ENCODE measurements at places on chromosomes 5 and 9.

GRCh38 chr5:123359454-123360200 is 63.6 kb downstream of the CEP120 start:
- DNase-seq: no peak

- DNase-seq: no peak
Measured at GRCh38 chr9:82334286-82334685, 345.7 kb downstream of the SPATA31D1 start.

DNA sequence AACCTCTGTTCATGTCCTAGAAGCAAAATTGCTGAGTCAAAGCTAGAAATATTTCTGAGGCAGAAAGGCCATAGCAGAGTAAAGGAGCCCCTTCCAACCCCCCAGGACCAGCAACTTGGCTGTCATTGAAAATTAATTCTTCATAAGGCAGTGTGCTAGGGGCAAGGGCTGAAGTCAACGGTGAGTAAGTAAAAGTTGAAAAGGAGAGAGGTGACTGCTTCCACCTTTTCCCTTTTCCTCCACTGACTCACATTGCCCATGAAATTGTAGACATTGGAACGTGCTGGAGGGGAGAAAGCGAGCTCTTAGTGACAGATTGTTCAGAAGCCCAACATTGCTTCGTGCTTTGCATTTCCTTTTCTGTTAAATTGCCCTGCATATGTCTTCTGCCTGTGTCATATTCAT is 19.1 kb downstream of the GLRA1 start:
- no peak for DNase-seq

DNA sequence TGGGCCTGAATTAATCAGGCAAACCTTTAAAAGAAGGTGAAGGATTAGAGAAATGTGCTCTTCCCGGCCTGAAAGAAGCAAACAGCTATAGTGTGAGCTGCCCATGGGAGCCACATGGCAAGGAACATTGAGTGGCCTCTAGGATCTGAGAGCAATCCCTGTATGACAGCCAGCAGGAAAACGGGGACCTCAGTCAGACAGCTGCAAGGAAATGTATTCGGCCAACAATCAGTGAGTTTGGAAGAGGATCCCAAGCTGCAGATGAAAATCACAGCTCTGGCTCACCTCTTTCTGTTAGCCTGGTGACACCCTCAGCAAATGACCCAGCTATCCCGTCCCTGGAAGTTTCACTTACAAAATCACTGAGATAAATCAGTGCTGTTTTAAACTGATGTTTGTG is 309.2 kb downstream of the SH3GL2 start:
- DNase-seq: no peak

GRCh38 chr9:88791105-88791805 is 200.0 kb upstream of the S1PR3 start:
- no peak for DNase-seq

GRCh38 chr9:357560-357959 is 142.9 kb downstream of the DOCK8 start:
- DNase-seq: no peak

- DNase-seq: no peak
Measured at GRCh38 chr9:116724123-116724522, 37.0 kb downstream of the TRIM32 start.

GRCh38 chr5:16675806-16676205 is 59.0 kb upstream of the RETREG1 start:
- no peak for DNase-seq

DNA sequence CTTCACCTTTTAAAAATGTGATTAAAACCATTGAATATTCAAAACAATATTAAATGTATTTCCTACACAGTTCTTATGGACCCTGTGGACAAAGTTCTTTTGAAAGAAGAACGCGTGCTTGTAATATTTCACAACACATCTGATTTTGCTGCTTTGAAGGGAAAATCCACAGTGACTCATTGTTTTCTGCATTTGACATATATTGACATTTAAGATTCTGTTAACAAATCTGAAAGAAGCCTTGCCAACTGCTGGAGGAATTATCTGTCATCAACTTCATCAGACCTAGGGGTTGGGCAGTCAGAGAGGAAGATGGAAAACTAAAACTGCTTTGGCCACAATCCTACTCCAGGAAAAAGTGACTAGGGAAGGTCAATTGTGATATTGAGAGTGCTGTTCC is 56.9 kb upstream of the RASEF start:
- DNase-seq: no peak

DNA sequence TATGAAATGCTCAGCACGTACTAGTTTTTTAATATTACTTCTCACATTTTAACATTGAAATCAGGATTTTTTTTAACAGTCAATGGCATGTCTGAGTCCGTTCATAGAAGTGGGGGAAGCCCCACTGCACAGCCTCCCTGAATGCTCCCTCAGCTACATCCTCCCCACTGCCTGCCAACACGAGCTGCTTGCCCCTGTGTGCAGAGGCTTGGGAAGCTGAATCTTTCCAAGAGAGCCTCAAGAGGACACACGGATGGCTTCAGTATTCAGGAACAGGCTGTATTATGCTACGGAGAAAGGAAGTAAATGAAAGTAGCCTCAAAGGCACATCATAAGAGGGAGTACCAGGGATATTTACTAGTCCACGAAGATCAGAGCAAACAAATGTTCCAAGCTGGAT is 248.7 kb downstream of the SPOCK1 start:
- DNase-seq: no peak

DNA sequence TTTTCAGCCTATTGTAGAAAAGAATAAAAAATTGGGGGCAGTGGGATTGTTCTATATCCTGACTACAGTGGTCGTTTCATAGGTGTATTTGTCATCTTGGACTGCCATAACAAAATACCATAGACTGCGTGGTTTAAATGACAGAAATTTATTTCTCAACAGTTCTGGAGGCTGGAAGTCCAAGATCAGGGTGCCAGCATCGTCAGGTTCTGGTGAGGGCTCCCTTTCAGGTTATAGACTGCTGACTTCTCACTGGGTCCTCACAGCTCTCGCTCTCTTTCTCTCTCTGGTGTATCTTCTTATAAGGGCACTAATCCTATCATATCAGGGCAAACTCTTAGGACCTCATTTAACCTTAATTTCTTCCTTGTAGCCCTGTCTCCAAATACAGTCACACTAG is 356.7 kb upstream of the TRPC7 start:
- DNase-seq: no peak

DNA sequence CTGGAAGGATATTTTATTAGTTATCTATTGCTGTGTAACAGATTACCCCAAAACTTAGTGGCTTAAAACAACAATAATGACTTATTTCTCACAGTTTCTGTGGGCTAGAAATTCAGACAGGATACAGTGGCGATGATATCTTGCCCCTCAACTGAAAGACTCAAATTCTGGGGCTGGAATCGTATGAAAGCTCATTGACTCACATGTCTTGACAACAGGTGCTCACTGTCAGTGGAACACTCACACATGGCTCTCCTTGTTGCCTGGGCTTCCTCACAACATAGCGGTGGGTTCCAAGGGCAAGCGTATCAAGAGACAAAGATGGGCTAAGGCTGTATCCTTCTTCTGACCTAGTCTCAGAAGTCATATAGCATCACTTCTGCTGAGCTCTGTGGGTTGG is 3.7 kb upstream of the GNPDA1 start:
- DNase-seq: no peak

DNA sequence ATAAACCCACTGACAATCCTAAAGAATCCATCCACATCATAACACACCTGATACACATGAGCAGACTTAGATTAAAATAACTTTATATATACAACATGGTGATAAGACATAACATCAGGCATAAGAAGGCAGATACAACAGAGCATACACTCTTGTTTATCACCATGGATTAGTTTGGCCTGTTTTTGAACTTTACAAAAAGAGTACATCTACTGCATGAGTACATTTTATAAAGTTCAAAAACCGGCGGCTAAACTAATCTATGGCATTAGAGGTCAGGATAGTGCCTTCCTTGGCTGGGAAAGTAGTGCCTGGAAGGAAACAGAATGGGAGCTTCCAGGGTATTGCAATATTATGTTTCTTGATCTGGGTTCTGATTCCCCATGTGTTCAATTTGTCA is 15.1 kb downstream of the RICTOR start:
- DNase-seq: no peak

GRCh38 chr5:75046366-75047142 is 5.8 kb downstream of the GCNT4 start:
- no peak for DNase-seq

- no peak for DNase-seq
Measured at GRCh38 chr9:106575823-106576222, 287.1 kb upstream of the ZNF462 start.

GRCh38 chr5:123810253-123810652 is 298.3 kb downstream of the CSNK1G3 start:
- no peak for DNase-seq

DNA sequence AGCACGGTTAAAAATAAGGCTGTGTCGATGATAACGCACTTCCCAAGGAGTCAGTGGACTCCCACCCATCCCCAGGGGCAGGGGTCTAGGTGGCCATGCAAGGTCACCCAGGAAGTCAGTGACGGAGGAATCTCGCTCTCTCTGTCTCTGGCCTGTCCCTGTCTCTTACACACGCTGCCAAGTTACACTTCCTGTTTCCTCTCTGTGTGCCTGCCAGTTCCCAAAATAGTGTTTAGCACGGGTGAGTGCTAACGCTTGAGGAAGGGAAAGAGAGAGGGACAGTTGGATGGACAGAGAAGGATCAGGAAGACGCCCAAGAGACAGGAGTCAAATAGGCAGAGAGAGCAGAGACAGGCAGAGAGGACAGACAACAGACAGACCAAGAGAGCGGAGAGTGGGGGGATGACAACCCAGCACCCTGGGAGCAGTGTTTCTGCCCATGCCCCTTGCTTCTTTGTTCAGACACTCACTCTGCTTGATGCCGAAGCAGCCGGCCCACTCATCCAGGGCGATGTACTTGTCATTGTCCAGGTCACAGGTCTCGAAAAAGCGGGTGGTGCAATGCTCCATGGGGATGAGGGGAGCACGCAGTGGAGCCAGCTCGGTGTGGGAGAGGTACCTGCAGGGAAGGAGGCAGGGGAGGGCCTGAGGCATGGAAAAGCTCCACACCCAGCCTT is 23.0 kb downstream of the SPARC start:
- DNase-seq: no peak

GRCh38 chr9:32899761-32900160 is 101.7 kb downstream of the APTX start:
- no peak for DNase-seq

- no peak for DNase-seq
Measured at GRCh38 chr9:13734601-13735000, 455.1 kb upstream of the MPDZ start.

DNA sequence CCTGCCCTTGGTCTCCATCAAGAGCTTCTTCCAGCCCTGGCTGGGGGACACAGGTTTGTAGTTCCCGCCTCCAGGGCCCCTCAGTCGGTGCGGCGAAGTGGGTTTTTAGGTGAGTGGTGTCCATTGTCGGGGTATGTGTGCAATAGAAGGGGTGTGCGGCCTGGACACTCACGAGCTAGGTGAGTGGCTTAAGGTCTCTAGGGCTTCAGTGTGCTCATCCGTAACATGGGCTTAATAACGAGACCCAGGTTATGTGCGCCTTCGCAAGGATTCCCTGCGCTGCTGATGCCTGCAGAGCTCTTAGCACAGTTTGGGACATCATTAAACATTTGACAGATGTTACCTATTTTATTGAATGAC is 656 bp downstream of the CEP78 start:
- no peak for DNase-seq

Data from stimulated activated CD8-positive, alpha-beta memory T cell treated with anti-CD3 and anti-CD28 coated beads, Interleukin-4, amount 100 ng/mL, for 1 hour (primary cell).